Epithelial cell of umbilical artery (primary cell): ENCODE measurements at places on chromosomes 3 and 15. TPM values are rescaled to one million over a fixed set of nuclear protein-coding genes. Genes with fewer than 3 reads are reported as not detected.

Gene MYL3
- total RNA-seq: not detected in 2 replicates

Gene LTK
- under 0.01 TPM in 1 of 2 replicates, not detected in the other for total RNA-seq

Gene SI
- not detected in 2 replicates for total RNA-seq

Gene EOGT
- 126 and 188 TPM in 2 replicates for total RNA-seq

Gene C3orf85
- not detected in 2 replicates for total RNA-seq

Gene HRG
- total RNA-seq: not detected in 2 replicates

Gene TJP1
- total RNA-seq: 71.6 and 76.0 TPM in 2 replicates

Gene STAC
- 0.46 TPM in 1 of 2 replicates, not detected in the other for total RNA-seq

Gene SLC7A14
- total RNA-seq: 1.4 and 1.9 TPM in 2 replicates
